GDM1 (cell line): ENCODE measurements at places on chromosomes 5 and 9.

DNA sequence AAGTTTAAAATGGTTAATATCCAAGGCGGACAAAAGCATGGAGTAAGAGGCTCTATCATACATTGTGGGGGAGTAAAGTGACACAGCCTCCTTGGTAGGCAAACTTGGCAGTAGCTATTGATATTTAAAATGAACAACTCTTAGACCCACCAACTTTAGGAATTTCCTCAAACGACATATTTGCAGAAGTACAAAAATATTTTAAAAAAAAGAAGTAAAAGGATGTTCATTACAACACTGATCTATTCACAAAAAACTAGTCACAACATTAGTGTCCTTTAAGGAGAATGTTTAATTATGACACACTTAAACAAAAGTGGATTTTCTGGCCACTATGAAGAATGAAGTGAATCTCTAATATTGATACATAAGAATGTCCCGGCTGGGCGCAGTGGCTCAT lies 1.7 kb downstream of the ALG2 start:
- DNase-seq, result no peak

GRCh38 chr5:171667341-171668096 lies 118.1 kb upstream of the SMIM23 start:
- no peak for DNase-seq

- no peak for DNase-seq
These were observed at the start of gene ZFP2 for GRCh38 chr5:178895615-178896571. ZFP2 (plus strand) TSS chr5:178895913; CDS start chr5:178931314, 35,401 bp downstream.

GRCh38 chr9:121690316-121690715 lies 38.9 kb downstream of the DAB2IP start:
- no peak for DNase-seq

GRCh38 chr9:132669319-132669697 lies 475 bp downstream of the DDX31 start:
- DNase-seq, result no peak

GRCh38 chr5:74639807-74640449 lies 600 bp downstream of the ENC1 start:
- DNase-seq, result peak; percentile 9

- DNase-seq, result no peak
These were observed 1.0 kb downstream of the BASP1 start for GRCh38 chr5:17218353-17219005.

- DNase-seq, result no peak
These were observed 78.5 kb downstream of the AP3B1 start for GRCh38 chr5:78215972-78216371.

DNA sequence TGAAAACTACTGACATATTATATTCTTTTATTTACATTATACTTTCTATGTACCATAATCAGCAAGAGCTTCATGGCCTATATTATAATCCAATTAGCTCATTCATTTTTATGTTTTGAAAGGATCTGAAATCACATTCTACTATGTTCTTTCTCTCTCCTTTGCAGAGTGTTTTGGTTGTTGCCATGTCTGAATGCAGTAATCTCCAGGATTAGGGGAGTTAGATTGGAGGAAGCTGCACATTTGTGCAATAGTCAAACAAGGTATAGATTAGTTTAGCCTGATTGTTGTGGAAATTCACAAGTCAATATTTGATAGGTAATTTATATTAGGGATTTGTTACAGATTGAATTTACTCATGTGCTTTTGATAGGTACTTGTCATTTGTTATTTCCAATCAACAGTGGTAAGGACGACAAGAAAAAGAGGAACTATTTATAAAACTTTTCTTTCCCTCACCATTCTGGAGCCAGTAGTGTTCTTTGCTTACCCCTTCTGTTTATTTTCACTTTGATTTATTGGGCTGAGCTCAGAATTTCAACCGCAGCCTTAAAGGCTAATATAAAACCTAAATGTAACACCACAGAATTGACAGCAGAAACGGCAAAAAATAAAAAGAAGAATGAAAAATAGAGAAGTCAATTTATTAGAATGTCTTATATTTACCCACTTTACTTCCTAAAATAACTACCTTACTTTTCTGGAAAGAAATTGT lies 597.0 kb downstream of the CHSY3 start:
- no peak for DNase-seq

DNA sequence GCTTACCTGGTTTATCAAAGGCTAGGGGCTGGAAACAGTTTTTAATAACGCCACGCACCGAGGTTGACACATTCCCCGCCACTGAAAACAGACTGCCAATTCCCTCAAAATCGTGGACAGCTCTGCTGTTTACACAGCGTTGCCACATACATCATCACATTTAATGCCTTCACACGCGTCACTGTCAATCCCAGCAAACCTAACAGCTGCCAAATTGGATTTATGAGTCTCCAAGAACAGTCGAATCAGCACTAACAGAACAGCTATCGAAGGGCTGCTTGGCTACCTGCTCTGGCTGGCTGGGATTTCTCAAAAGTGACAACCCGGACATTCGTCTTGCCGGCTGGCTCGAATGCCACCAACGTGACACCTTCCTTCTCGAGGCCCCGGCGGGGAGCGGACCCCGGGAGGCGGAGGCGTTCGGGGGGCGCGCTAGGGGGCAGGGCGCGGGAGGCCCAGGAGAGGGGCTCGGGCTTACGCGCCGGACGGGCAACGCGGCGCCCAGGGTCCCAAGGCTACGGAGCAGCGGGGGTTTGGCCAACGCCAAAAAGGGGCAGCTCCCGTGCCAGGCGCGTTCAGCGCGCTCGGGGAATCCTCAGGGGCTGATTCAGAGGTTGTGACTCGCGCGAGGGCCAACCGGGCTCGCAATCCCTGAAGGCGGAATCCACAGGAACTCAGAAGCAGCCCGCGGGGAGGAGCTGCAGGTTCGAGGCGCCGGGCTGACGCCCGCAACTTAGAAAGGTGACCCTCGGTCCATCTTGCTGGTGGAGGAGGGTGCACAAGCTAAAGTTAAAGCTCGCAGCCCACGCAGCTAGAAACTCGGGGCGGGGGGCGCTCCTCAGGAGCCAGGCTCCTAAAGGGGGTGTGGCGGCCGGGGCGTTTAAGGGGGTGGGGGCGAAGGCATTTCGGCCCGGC lies 1.2 kb downstream of the CDC14B start:
- no peak for DNase-seq
